ENCODE measurements at places on chromosomes 2 and 18. TPM values are rescaled to one million over a fixed set of nuclear protein-coding genes. Genes with fewer than 3 reads are reported as not detected.

The STAT4 gene
- total RNA-seq = 0.51 TPM

The C2orf81 gene
- total RNA-seq = 0.13 TPM

The ZNF804A gene
- total RNA-seq = not detected

The POMC gene
- total RNA-seq = 0.63 TPM

The LTBP1 gene
- total RNA-seq = 22.1 TPM

The ALPI gene
- total RNA-seq = not detected

The KCNIP3 gene
- total RNA-seq = 0.13 TPM

The FAM210A gene
- 15.0 TPM for total RNA-seq

The ALS2 gene
- total RNA-seq = 17.7 TPM

Measured in dermis microvascular lymphatic vessel endothelial cell (primary cell).